ENCODE measurements at places on chromosomes 6 and 20. TPM values are rescaled to one million over a fixed set of nuclear protein-coding genes. Genes with fewer than 3 reads are reported as not detected.

CST2 gene
- total RNA-seq = not detected

COL20A1 gene
- total RNA-seq = not detected

TP53TG5 gene
- total RNA-seq = not detected

- no peak overlapping the region for H3K4me3 ChIP-seq
- H3K27me3 ChIP-seq = no peaks in the 10 kb centered on the region
- H3K27ac ChIP-seq = no peak overlapping the region
- no peaks in the 10 kb centered on the region for H3K4me1 ChIP-seq
These were observed 61.2 kb downstream of the RSPH3 start for GRCh38 chr6:158938811-158939254.

- DNase-seq = no peak
- no peak overlapping the region for H3K27ac ChIP-seq
- H3K4me1 ChIP-seq = no peaks in the 10 kb centered on the region
- no peaks in the 10 kb centered on the region for H3K36me3 ChIP-seq
- H3K4me3 ChIP-seq = no peak overlapping the region
These were observed 89.1 kb downstream of the AFG1L start for GRCh38 chr6:108383981-108384380.

GRCh38 chr6:156167016-156167624, 610.1 kb upstream of the ARID1B start:
- no peak overlapping the region for H3K4me3 ChIP-seq
- no peak for DNase-seq
- no peak overlapping the region for H3K27ac ChIP-seq
- H3K4me1 ChIP-seq = no peaks in the 10 kb centered on the region
- H3K27me3 ChIP-seq = no peaks in the 10 kb centered on the region

DNA sequence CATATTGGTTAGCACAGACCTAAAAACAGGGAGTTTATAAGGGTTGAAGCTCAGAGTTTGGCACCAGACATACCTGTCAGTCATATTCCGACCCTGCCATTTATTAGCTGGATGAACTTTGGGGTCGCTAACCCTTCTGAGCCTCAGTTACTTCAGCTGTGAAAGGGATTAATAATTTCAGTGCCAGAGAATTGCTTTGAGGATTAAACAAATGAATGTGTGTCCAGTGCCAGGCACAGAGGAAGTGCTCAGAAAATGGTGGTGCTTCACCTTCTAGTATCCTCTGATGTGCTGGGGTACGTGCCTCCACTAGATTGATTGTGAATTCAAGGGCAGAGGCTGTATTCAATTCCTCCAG, 4.1 kb upstream of the EPB41L1 start:
- DNase-seq = no peak
- H3K4me1 ChIP-seq = peaks cover 21% of the 10 kb centered on the region
- H3K4me3 ChIP-seq = no peak overlapping the region
- no peaks in the 10 kb centered on the region for H3K36me3 ChIP-seq
- no peaks in the 10 kb centered on the region for H3K27me3 ChIP-seq

Data from right lobe of liver (tissue), 6 donors.